ENCODE measurements at places on chromosomes 16 and 17.

DNA sequence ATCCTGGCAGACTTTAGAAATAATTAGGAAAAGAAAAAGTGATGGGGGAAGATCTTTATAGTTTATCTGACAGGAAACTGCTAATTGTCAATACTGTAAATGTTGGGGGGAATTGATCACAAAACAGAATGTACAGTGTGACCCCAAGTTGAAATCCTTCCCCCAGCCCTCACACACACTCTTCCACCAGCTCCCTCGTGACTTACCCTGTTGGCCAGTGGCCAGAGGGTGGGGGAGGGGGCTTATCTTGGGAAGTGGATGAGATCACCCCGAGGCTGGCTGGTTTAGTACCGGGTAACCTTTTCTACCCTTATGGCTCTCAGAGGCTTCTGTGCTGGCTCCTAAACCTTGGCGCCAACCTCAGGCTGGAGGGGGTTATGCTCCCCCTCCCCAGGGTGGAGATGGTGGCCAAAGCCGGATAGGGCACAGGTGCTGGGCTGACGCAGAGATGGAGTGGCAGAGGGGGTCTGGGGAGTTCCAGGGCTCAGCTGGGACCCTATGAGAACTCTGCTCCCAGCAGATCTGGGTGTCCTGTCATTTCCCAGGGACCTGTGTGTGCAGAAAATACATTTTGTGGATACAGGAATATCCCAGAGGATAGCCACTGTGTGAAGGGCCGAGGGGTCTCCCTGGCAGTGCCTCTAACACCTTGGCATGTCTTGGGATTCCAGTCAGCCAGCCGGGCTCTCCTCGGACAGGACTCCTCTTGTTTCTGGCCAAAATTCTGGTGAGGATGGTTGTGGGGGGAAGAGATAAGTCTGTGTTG lies 18.6 kb downstream of the CDH16 start:
- peak; percentile 66 for DNase-seq

DNA sequence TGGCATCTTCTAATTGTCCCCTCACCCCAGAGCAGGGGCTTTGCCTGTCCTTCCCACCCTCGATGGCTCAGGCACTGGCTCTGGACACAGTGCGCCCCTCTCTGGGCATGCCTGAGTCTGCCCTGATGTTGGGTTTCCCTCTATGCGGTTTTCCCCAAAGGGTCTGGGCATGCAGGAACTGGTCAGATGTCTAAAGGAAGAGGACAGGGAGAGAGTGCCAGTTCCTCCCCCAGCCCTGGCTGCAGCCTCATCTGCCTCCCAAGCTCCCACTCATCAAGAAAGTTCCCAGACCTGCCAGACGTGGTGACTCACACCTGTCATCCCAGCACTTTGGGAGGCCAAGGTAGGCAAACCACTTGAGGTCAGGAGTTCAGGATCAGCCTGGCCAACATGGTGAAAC lies 41.3 kb upstream of the PABPN1L start:
- DNase-seq: peak; percentile 24

DNA sequence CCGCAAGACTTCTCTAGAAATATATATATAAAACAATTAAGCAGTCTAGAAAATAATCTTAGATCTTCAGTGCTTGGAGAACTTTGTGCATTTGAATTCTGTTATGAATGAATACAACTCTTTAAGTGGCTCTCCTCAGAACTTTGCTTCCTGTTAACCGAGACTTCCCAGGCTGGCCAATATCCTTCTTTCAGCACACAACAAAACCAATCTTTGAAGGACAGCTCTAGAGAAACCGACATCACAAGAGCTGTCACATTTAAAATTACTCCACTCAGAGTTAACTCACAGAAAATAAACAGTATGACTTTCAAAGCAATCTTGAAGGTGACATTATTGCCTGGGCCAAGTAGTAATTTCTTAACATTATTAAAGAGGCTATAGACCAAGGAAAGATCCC lies 49.7 kb upstream of the ITGA2B start:
- DNase-seq: no peak

DNA sequence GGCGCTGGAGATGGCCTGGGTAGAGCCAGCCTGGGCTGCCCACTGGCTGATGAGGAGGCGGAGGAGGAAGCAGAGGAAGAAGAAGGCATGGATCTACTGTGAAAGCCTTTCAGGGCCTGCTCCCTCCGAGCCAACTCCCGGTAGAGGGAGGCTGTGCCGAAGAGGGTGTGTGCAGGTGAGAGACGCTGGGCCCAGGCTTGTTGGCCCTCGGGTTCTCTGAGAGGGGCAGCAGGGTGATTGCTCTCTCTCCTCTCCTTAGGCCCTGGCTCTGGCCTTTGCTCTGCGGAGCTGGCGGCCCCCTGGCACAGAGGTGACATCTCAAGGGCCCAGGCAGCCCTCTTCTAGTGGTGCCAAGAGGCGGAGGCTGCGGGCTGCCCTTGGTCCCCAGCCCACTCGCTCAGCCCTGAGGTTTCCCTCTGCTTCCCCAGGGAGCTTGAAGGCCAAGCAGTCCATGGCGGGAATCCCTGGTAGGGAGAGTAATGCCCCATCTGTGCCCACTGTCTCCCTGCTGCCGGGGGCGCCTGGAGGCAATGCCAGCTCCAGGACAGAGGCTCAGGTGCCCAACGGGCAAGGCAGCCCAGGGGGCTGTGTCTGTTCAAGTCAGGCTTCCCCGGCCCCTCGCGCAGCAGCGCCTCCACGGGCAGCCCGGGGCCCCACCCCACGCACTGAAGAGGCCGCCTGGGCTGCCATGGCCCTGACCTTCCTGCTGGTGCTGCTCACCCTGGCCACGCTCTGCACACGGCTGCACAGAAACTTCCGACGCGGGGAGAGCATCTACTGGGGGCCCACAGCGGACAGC lies 3.6 kb downstream of the TP53I13 start:
- DNase-seq: no peak

DNA sequence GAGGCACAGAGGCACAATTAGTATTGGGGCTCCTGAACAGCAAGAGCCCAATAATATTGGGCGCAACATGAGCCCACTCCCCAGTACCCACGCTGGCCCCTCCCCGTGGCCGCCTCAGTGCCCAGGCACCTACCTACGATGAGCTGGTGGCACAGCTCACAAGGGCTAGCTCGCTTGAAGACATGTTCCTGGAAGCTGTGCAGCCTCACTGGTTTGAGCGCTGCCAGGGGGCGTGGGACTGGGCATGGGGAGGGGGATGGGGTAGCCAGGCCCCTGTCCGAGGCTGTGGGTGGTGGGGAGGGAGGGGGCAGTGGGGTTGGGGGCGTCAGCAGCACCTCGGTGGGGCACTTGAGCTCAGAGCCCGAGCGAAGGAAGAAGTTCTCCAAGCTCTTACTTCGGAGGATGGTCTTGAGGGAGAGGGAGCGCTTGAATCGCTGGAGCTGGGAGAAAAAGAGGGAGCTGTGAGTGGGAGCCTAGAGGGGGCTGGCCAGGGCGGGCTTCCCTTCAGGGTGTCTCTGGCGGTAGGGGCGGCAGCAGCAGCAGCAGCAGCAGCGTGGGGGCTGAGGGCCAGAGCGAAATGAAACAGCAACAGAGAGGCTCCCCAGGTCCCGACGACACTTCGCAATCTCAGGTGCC lies 7.9 kb downstream of the STAC2 start:
- no peak for DNase-seq

- DNase-seq: peak; percentile 18
Measured at GRCh38 chr17:31700973-31701372, 158.1 kb downstream of the COPRS start.

DNA sequence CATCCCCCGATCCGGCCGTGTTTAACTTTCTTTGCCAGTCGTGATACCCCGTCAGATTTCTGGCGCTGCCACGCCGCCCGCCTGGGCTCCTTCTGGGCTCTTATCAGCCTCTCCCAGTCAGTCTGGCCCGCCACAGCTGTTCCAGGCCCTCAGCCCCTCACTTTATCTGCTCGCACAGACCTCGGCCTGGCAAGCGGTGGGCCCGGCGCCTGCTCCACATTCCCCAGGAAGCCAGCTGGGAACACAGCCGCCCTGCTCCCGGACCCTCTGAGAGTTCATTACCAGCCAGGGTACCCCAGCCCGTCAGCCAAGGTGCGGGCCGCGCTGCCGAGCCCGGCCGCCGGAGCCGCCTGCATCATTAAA lies 157.5 kb downstream of the ZNF423 start:
- no peak for DNase-seq

- no peak for DNase-seq
Measured at GRCh38 chr17:703081-703875, 11.4 kb downstream of the VPS53 start.

DNA sequence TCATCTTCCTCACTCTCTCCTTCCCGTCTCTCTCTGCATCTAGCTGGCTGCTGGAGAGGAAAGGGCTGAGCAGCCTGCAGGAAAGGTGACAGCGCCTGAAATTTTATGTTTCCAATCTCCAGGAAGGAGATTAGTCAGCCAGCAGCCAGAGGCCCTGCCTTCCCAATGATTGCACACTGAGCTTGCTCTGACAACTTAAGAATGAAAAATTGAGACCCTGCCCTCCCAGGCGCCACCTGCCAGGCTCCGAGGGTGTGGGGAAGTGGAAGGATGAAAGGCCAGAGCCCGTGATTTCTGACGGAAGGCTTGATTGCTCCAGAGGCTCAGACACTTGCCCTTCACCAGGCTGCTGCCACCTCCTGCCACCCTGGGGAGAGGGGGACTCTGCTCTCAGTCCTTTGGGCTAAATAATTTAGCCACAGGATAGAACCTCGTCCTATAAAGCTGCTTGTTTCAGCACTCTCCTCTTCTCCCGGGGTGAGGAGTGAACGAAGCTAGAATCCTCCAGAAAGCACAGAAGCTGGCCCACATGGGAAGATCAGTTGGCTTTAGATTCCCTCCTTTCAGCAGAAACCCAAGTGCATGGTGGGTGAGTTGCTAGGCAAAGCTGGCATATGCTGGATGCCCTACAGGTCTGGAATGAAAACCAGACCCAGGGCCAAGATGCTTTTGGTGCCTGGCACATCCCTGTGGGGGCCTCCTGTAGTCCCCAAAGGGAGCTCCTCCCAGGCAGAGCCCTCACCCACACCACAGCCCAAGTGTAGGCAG lies 33.5 kb downstream of the GRIN2C start:
- DNase-seq: no peak

- peak; percentile 88 for DNase-seq
Measured at GRCh38 chr16:59463776-59464175, 729.7 kb upstream of the GOT2 start.

DNA sequence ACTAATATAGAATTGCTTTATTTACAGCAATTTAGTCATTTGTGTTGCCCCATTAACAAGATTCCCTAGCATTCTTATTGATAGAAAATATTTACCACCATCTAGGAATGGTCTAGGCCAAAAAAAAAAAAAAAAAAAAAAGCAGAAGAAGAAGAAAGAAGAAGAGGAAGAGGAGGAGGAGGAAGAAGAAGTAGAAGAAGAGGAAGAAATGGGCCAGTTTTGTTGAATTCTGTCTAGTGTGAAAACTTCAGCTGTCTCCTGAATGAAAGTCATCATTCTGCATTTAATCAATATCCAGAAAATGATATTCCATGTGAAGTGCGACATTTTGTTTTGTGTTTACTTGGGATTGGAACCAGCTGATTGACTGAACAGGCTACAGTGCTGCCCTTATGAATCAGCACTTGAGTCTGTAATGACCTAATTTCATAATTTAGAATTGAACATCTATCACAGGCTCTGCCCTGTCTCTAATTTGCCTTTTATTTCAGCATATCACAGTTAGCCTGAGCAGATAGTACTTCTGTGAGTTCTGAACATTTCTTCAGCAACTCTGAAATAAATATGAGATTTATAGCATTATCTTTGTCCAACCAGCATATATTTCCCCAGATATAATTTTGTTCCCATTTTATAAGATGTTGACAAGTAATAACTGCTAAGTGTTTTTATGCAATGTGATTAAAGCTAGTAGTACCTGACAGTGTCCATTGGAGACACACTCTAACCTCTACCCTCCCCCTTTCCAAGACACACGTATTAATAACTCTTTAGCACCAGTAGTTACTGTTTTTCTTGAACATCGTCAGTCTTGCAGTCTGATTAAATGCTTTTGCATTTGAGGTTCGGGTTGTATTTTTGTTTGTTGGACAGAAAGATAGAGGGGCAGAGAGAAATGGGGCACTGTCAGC lies 5.9 kb downstream of the ANKFN1 start:
- DNase-seq: no peak

DNA sequence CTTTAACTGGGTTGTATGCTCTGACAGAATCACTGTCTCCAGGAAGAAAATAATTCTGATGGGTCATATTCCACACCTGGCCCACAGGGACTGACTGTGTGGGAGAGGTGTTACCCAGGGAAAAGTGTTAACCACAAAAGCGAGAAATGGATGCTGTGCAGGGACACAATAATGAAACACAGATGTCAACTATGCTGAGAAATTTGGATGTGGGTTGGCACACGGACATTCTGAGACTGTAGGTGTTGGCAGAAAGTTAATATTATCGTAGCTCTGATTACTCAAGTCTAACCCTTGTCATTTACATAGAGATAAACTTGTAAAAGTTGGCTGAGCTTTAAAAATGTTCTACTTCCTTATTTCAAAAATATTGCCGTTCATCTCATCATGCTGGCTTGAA lies 19.6 kb downstream of the TMC5 start:
- no peak for DNase-seq

DNA sequence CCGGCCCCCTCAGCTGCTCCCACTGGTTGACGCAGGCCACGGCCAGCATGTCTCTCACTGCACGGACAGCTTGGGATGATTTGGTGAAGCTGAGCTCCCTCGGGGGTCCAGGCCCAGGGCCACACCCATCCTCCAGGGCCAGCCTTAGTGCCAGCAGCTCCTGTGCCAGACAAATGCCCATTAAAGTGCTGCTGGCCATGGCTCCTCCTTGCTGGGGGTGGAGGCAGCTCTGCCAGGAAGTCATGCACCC lies 2.5 kb downstream of the TRIM47 start:
- DNase-seq: no peak

DNA sequence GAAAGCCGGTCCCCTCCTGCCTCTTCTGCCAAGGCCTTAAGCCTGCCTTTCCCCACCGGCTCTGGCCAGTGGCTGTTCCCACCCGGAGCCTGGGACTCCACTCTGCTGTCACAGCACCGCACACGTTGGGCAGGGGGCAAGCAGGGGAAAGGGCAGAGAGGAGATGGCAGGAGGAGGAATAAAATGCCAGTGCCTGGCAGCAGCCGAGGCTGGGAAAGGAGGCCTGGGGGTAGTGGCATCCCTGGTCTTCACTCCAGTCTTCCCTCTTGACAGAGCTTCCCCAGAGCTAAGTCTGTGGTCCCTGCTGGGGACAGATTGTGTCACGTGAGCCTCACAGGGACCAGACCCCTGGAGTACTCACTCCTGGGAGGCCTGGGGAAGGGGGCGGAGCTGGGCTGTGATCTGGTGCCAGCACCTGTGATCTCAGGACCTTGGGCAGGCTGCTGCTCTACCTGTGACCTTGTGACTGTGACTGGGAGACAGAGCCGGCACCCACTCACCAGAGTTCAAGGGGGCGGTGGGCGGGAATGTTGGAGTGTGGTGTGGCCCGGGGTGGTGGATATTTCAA lies 97.2 kb upstream of the GSE1 start:
- DNase-seq: peak; percentile 26

Data from fibroblast of skin of back (primary cell).